ENCODE measurements at places on chromosomes 1 and 21.
A peak's percentile ranks its signal among the peaks of the same experiment; 100 is the strongest.

GRCh38 chr1:228987286-228987685, 252.0 kb downstream of the RHOU start:
- DNase-seq = no peak

DNA sequence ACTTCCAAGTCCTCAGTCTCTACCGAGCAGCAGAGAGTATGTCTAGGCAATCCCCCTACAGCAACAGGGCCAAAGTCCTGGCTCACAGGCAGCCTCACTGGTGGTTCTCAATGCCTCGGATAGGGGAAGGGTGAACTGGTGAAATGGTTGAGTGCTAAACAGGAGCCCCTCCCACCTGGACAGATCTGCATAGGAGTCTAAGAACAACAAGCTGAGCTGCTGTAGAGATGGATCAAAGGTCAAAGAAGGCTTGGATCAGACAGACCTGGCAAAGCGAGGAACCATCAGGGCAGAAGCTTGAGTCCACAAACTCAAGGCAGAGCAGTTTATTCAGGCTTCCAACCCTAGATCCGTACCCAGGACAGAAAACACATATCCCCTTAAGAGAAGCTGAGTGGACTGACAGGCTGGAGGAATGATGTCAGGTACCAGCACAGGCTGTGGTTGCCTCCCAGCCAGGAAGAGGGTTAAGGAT, 31.8 kb downstream of the RABIF start:
- no peak for DNase-seq

DNA sequence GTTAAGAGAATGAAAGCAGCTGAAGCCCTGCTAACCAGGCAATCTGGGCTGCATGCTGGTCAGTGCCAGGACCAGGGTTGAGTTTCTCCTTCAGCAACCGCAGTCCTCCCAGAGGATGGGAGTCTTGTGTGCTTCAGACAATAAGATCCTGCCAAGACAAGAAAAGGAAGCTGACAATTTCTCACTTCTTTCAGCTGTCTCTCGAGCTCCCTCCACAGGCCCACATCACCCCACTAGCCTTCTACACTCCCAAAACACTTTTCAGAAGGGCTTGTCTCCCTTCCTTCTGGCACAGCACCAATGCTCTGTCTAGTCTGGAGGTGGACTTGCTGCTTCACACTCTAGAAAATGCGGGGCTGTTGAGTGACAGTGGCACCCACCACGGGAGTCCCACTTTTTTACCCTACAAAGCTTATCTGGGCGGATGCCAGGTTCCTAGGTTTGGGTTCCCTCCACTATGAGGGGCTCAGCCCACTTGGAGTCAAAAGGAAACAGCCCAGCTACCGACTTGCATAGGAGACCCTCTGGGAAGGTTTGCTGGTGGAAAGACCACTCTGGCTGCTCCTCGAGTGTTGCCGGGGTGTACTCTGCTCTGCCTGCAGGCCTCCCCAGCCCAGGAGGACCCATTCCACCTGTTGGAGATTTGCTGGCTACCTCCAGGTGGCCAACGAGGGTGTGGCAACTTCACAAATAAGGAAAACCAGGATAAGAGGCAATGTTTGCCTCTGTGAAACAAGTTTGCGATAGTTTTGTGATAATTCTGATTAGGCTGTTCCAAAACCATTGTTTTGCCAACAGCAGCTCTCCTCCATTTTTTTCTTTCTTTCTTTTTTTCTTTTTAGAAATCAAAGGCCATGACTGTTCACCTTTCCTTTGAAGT, 68.9 kb downstream of the TENT5C start:
- no peak for DNase-seq

DNA sequence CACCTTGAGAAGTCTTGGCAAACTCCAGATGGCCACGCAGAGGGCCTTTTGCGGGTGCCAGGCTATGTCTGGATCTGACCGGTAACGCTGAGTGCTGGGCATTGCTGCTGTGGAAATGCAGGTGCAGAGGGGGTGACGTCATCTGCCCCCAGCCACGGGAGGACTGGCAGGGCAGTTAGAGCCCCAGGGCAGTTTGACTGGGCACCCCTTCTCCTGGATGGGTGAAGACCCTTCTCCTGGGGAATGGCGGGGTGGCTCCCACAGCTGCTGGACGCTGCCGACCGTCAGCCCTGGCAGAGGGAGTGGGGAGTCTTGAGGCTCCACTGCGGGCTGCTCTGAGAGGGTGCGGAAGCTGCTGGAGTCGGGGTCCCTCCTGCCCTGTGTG, 12.6 kb upstream of the EDN2 start:
- no peak for DNase-seq

DNA sequence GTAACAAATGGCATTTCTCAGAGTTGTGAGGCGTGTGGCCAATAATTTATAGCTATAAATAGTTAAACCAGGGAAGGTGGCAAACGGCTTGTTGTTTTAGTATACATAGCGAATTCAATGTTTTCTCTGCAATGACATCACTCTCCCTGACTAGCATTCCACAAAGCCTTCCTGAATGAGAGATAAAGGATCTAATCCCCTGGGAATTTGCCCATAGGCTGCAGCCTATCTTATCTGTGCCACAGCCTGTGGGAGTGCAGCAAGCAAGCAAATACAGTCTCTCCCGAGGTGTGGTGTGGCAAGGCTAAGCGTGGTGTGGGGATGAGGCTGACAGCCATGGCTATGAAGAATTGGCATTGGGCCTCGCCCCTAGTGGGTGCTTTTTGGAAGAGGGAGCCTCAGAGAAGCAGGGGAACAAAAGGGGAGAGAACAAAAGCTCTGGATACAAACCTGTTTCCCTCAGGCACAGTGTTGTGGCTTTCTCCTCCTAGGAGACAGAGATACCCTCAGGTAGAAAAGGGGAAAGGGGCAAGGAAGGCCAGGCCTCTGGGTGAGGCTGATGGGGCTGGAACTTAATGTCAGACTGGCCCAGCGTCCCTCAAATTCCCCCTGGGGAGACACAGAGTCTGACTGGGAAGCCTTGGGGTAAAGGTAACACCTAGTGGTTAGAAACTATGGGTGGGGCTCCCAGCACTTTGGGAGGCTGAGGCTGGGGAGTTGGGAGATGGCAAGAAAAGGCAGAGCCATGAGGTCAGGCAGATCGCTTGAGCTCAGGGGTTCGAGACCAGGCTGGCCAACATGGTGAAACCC, 8.9 kb downstream of the TAGLN2 start:
- no peak for DNase-seq

- DNase-seq = no peak
Observed at GRCh38 chr1:172778456-172779455, 119.9 kb downstream of the FASLG start.

- no peak for DNase-seq
Observed at GRCh38 chr1:237170149-237170548, 128.2 kb downstream of the RYR2 start.

DNA sequence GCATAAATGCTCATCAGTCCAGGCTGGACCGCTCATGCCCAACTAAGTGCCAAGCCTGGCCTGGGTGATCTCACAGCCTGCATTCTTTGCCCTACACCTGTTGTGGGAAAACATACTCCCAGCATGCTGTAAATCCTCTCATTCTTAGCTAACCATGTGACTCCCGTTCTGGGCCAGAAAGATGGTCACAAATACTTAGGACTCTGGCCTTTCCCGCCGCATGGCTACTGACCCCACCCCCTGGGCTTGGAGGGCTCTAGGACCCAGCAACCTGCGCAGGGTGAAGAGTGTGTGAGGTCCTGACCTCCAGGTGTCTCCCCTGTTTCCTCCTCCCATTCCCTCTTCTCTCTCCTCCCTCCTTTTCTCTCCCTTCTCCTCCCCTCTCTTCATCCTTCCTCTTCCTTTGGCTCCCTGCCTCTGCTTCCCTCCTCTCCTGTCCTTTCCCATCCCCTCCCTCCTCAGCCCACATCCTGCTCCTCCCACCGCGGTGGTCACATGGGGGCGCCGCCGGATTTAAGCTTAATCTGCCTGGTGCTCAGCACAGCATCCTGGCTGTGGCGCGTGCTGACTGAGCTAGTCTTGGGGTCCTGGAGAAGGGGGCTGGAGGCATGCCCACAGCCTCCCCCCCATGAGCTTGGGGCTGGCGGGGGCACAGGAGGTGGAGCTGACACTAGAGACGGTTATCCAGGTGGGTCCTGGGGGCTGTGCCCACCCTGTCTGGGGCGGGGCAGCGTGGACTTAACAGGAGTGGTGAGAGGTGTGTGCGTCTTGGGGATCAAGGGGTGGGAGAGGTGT, at the start of gene CROCC:
TSS of gene CROCC (plus strand) at position 541 of the 795 bp plus-strand sequence. CDS start at position 629, 88 bp downstream.
- DNase-seq = no peak

- no peak for DNase-seq
Observed at GRCh38 chr1:229342656-229343569, at the start of gene CCSAP. Gene CCSAP (minus strand): TSS chr1:229343047. CDS start chr1:229342465, 582 bp downstream.

GRCh38 chr21:15236111-15236510, 171.3 kb upstream of the NRIP1 start:
- no peak for DNase-seq

DNA sequence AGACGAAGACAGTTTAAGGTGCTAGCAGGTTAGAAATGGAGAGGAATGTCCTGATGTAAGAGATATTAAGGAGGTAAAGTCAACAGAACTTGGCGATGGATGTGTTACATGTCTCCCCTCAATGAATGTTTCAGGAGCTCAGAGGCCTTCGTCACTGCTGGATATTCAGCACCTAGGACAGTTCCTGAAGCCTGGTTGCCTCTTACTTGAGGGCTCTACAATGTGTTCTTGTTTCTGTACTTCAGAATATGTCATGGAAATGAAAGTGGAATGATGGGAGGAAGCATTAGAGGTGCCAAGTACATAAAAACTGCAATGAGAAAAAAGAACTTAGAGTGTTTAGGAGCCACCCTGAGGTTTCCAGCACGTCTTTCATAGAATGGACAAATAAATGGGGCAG, 17.7 kb downstream of the TNR start:
- DNase-seq = no peak

DNA sequence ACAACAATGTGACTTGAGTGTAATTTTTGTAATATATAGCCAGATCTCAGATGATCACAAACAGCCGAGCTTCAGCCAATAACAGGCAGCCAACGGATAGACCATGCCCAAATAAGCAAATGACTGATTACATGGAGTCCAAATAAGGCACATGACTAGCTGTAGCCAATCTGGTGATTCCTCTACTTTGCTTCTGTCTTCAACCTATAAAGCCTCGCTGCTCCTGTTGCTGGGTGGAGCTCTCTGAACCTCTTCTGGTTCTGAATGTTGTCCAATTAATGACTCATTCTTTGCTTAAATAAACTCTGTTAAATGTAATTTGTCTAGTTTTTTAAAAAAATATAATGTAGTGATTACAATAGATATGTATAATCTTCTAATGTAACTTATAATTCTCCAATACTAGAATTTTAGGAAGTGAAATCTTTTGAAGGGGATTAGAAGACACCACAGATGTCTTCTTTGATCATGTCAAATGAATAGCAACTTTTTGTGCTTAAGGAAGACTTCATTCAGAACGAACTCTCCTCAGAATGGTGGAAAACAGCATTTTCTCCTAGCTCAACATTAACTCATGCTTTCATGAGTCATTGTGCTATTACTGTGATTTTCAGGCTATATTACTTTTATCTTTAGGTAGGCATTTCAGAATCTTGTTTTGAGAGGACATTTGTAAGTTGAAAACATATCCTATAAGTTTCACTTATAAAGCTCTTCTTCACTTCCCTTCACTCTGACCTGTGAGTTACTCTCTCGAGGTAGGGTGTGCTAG, 857.8 kb upstream of the B3GALT2 start:
- DNase-seq = peak; percentile 6

GRCh38 chr1:2789164-2789985, 12.1 kb downstream of the TTC34 start:
- no peak for DNase-seq

- DNase-seq = no peak
Observed at GRCh38 chr1:74570797-74571492, 58.5 kb upstream of the LRRC53 start.

- DNase-seq = peak; percentile 63
Observed at GRCh38 chr1:211260141-211261107, 1.3 kb downstream of the RCOR3 start.

- DNase-seq = no peak
Observed at GRCh38 chr1:50993645-50994044, 23.6 kb downstream of the CDKN2C start.

DNA sequence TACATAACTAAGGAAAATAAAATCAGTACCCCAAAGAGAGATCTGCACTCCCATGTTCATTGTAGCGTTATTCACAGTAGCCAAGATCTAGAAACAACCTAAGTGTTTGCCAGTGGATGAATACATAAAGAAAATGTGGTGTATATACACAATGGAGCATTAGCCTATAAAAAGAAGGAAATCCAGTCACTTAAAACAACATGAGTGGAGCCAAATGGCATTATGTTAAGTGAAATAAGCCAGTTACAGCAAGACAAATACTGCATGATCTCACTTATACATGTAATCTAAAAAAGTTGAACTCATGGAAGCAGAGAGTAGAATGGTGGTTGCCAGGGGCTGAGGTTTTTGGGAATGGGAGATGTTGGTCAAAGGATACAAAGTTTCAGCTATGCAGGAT, 508.3 kb upstream of the B3GALT2 start:
- DNase-seq = no peak

DNA sequence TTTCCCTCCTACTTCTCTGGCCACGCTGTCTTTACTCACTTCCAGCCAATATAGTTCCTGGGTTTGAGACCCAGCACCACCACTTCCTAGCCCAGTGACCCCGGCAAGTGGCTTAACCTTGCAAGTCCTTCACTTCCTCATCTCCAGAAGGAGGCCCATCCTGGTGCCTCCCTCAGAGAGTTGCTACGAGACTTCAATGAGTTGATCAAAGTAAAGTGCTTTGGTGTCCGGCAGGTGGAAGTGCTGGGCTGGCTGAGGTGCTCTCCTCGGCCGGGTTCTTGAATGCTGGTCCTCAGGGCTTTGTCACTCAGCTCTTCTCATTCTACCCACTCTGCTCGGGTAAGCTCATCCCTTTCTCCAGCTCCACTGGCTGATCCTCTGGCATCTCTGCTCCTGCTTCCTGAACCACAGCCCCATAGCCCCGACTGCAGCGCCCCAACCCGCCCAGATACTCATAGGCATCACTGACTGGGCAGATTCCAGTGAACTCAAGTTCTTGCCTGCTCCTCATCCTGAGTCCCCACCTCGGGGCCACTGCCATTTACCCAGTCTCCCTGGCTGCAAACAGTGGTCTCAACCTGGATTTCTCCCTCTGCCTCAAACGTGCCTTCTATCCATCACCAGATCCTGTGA, 75.8 kb upstream of the WNT4 start:
- no peak for DNase-seq

DNA sequence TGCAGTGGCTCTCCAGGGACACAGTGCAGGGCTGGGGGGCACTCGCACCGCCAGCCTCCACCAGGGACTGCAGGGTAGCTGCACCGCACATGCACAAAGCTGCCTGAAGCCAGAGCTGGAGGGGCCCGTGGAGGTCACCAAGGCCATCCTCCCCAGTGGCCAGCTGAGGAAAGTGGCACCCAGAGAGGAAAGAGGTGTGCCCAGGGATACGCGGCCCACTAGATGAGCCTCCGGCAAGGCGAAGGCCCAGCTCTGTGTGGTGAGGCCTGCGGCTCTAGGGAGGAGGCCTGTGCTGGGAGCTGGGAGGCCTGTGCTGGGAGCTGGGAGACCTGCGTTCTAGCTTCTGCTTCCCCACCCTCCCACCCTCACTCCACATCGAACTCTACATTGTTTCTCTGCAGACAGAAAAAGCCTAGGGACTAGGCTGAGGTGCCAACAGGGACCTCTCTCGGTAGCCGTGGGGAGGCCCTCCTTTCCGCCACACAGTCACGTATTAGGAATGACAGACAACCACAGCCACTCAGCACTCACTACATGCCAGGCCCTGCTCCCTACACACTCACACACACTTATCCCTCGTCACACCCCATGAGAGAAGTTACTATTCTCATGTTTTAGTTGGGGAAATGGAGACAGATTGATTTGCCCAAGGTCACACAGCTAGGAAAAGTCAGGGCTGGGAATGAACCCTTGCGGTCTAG, 921 bp upstream of the ASCL5 start:
- no peak for DNase-seq

Measured in astrocyte of the cerebellum (primary cell).